ENCODE measurements at places on chromosomes 5 and 9. TPM values are rescaled to one million over a fixed set of nuclear protein-coding genes. Genes with fewer than 3 reads are reported as not detected.

- peaks cover 60% of the 10 kb centered on the region for H3K27me3 ChIP-seq
- H3K36me3 ChIP-seq = peaks cover 5% of the 10 kb centered on the region
- DNase-seq = peak; percentile 77
- peaks cover 37% of the 10 kb centered on the region for H3K4me1 ChIP-seq
These were observed 5.6 kb upstream of the PURA start for GRCh38 chr5:140108093-140109017.

DNA sequence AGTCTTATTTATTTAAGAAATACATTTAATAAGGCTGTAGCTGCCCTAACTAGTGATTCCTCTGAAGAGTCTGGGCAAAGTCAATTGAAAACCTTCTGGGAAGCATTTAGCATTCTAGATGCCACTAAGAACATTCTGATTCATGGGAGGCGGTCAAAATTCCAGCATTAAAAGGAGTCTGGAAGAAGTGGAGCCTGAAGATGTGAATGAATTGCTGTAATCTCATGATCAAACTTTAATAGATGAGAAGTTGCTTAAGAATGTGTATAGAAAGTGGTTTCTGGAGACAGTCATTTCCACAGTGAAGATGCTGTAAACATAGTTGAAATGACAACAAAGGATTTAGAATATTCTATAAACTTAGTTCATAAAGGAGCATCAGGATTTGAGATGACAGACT is 61.4 kb downstream of the WDR41 start:
- DNase-seq = no peak
- no peak overlapping the region for H3K4me3 ChIP-seq
- no peak overlapping the region for H3K27ac ChIP-seq
- peaks cover 31% of the 10 kb centered on the region for H3K36me3 ChIP-seq
- H3K27me3 ChIP-seq = no peaks in the 10 kb centered on the region

DNA sequence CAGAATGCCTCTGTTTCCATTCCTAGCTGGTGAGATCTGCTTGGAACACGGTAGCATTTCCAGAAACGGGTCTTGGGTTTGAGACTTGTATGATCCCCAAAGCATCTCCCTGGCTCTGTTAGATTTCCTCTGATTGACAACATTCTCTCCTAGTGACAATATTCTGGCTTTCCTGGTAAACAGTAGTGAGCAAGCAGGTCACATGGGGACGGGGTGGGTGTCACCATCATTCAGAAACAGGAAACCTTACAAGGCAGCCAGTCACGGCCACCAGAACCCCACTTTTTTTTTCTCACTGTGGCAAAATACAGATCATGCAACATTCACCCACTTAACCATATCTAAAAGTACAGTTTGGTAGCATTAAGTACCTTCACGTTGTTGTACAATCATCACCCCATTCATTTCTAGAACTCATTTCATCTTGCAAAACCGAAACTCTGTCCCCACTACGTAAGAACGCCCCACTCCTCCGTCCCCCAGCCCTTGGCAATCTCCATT is 90.1 kb upstream of the LMX1B start:
- H3K27ac ChIP-seq = no peak overlapping the region
- peak; percentile 70 for DNase-seq
- H3K4me1 ChIP-seq = peaks cover 10% of the 10 kb centered on the region
- H3K27me3 ChIP-seq = peaks cover 56% of the 10 kb centered on the region
- H3K36me3 ChIP-seq = no peaks in the 10 kb centered on the region

- no peaks in the 10 kb centered on the region for H3K27me3 ChIP-seq
- peaks cover 19% of the 10 kb centered on the region for H3K4me1 ChIP-seq
- DNase-seq = no peak
- no peak overlapping the region for H3K27ac ChIP-seq
- peaks cover 26% of the 10 kb centered on the region for H3K36me3 ChIP-seq
- H3K4me3 ChIP-seq = no peak overlapping the region
These were observed 9.3 kb downstream of the CAST start for GRCh38 chr5:96671441-96671840.

DNA sequence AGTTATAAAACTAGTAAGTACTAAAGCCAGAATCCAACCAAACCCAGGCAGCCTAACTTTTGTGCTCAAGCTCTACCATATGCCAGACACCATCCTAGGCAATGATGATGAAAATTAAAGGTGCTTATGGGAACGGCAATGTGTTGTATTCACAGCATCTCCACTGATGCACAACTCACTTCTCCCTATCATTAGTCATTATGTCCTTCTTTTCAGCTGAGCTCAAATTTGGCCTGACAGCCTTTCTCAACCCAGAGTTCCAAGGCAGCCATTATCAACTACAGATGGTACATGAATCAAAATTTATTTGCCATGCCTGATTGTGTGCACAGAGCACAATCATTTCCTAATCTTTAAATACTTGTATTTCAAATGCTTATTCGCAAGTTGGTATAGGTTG is 121.6 kb upstream of the TNPO1 start:
- H3K36me3 ChIP-seq = no peaks in the 10 kb centered on the region
- H3K4me3 ChIP-seq = no peak overlapping the region
- H3K27ac ChIP-seq = no peak overlapping the region
- H3K27me3 ChIP-seq = peaks cover 18% of the 10 kb centered on the region

DNA sequence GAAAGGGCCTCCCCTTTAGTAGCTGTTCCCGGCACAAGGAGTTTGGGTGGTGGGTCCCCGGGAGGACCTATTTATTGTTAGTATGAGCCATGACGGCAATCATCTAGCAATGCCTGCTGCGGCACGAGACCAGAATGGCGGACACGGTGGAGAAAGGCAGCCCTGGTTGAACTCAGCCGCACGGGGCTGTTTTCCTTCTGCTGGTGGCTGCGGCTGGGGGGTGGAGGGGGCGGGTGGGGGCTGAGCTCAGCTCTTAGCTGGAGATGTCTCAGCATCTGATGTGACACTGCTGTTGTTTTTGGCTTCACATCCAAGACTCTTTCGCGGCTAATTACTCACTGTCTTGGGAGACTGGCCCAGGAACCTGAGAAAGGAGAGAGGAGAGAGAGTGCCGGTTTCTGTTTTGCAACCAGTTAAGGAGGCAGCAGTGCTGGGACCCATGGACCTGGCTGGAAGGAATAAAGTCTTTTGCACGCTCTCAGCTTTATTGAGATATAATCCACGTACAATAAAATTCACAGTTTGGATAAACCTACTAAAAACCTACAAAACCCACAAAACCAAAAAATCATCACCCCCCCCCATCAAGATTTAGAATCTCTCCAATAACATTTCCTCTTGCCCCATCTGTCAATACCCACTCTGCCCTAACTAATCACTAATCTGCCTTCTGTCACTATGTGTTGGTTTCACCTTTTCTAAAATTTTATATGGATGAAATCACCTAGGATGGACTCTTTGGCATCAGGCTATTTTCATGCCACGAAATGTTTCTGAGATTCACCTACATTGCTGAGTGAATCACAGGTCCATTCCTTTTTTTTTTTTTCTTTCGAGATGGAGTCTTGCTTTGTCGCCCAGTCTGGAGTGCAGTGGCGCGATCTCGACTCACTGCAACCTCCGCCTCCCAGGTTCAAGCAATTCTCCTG is 81.8 kb upstream of the NEURL1B start:
- DNase-seq = no peak
- H3K36me3 ChIP-seq = no peaks in the 10 kb centered on the region
- H3K27ac ChIP-seq = no peak overlapping the region
- no peak overlapping the region for H3K4me3 ChIP-seq
- H3K4me1 ChIP-seq = no peaks in the 10 kb centered on the region
- H3K27me3 ChIP-seq = peaks cover 3% of the 10 kb centered on the region

- H3K4me3 ChIP-seq = no peak overlapping the region
- H3K4me1 ChIP-seq = no peaks in the 10 kb centered on the region
- H3K36me3 ChIP-seq = no peaks in the 10 kb centered on the region
- no peak overlapping the region for H3K27ac ChIP-seq
These were observed 486.4 kb upstream of the ZNF608 start for GRCh38 chr5:125232779-125233230.

DNA sequence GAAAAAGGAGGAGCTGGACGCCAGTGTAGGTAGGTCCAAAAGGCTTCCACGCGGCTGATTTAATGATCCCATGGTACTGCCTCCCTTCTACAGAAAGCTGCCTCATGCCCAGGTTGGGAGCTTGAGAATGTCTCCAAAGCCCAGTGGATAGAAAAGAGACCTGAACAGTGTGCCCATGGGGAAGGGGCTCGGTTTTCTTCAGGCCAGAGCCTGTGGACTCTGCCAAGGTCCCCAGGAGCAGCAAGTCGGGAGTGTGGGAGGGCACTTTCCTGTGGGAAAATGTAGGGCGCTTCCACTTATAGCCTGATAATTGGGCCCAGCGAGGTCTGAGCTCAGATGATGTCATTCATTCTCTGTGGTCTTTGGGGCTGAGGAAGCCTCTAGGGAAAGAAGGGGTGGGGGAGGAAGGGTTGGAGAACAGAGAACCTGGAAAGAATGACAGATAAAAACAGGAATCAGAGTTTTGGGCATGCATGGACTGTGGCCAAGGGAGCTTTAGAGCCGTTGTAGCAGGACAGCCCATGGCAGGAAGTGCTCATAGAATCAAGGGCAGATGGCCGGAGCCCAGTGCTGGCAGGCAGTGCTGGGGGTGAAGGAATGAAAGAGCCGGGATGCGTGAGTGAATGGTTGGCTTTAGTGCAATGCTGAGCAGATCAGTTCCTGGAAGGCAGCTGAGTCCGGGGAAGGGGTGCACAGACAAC is 42.5 kb upstream of the SH3PXD2B start:
- peaks cover 11% of the 10 kb centered on the region for H3K27me3 ChIP-seq
- H3K4me3 ChIP-seq = no peak overlapping the region
- no peaks in the 10 kb centered on the region for H3K36me3 ChIP-seq
- H3K4me1 ChIP-seq = no peaks in the 10 kb centered on the region
- DNase-seq = no peak
- no peak overlapping the region for H3K27ac ChIP-seq

- H3K4me3 ChIP-seq = no peak overlapping the region
- no peaks in the 10 kb centered on the region for H3K27me3 ChIP-seq
- H3K4me1 ChIP-seq = no peaks in the 10 kb centered on the region
- H3K27ac ChIP-seq = no peak overlapping the region
- peaks cover 5% of the 10 kb centered on the region for H3K36me3 ChIP-seq
- no peak for DNase-seq
These were observed 164.0 kb downstream of the PAM start for GRCh38 chr5:102918986-102919610.

DNA sequence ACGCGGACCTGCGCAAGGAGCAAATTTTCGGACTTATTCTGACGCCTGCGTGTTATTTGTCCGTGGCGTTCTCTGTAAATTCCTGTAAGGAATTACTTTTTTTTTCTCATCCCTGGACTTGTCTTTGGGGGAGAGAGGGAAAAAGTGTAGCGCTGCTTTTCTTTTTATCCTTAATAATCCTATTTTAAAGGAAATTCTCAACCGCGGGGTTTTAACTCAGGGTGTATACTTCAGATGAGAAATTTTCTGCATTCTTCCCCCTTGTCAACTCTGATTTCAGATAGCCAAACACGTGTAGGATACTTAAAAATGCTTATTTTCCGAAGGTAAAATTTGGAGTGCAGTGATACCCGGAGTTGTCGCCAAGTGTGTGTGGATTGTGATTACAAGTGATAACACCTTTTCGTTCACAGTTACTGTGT is 853 bp downstream of the DCP2 start:
- H3K36me3 ChIP-seq = peaks cover 22% of the 10 kb centered on the region
- H3K27me3 ChIP-seq = no peaks in the 10 kb centered on the region
- DNase-seq = no peak
- peak overlapping the region; percentile 94 for H3K27ac ChIP-seq
- H3K4me3 ChIP-seq = peak overlapping the region; percentile 93
- peaks cover 38% of the 10 kb centered on the region for H3K4me1 ChIP-seq

DNA sequence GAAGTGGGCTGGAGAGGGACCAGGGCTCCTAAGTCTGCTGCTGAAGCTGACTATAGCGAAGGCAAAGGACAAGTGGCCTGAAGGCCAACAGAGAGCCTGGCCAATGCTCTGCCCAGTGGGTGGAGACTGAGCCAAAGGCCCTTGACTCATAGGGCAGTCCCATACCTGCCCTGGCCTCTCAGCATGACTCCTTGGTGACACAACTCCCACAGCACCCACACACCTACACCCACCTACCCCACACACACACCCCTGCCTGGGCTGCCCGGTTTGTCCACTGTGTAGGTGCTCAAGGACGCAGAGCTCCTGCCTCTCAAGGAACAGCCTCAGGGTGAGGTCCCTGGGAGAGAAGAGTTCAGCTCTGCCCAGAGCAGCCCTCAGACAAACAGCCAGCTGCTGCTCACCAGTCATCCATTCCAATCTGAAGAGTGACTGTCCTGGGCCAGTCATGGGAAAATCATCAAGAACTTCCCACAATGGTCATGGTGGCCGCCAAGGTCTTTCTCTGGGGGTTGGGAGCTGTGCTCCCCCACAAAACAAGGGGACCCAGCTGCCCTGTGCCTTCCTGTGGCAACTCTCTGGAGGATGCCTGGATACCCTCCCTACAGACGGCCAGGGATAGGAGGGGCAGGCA is 5.0 kb downstream of the TNIP1 start:
- H3K4me3 ChIP-seq = peak overlapping the region; percentile 82
- H3K4me1 ChIP-seq = peaks cover 66% of the 10 kb centered on the region
- no peaks in the 10 kb centered on the region for H3K27me3 ChIP-seq
- no peak for DNase-seq
- H3K27ac ChIP-seq = peak overlapping the region; percentile 94

DNA sequence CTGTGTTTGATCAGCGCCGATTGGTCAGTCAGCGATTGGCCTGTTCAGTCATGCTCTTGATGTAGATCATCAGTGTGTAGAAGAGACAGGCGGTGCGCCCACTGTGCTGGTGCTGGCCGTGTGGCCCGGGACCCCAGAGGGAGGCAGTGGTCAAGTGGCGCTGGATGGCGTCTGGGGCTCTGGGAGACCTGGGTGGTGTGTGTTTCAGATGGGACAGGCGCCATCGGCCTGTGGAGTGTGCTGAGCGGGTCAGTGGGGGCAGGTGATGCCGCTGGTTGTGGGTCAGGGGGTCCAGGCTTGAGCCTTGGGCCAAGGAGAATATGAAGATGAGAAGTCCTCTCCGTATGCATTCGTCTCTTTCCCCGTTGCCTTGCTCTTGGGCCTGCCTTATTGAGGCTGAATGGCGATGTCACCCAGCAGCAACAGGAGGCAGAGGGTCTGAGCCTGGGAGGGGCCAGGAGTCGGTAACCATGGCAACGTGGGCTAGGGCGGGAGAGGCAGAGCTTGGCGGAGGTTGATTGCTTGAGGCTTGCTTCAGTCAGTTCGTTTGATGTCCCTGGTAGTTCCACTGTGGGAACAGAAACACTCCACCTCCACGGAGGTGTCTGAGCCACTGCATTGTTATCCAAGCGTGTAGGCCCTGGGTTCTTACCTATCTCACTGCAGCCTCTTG is 117.8 kb upstream of the CACNA1B start:
- no peaks in the 10 kb centered on the region for H3K27me3 ChIP-seq
- no peak for DNase-seq
- peak overlapping the region; percentile 85 for H3K27ac ChIP-seq
- no peak overlapping the region for H3K4me3 ChIP-seq

DNA sequence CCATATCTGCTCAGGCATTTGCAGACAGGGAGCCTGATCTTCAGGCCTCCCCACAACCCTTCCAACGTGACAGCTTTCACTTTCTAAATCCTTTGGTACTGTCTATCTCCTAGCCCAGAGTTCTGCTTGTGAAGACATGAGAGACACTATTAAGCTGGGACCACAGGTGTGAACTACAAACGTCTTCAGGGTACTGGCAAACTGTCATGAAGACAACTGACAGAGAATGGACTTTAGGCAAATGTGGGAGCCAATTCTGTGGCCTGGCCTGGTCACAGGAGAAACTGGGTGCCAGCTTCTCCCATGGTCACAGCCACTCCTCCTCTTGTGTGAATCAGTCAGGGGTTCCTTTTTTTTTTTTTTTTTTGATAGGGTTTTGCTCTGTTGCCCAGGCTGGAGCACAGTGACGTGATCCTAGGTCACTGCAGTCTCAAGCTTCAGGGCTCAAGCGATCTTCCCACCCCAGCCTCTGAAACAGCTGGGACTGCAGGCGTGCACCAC is 10.4 kb downstream of the TRIM14 start:
- DNase-seq = peak; percentile 88
- H3K27me3 ChIP-seq = no peaks in the 10 kb centered on the region
- H3K36me3 ChIP-seq = peaks cover 72% of the 10 kb centered on the region
- H3K27ac ChIP-seq = peak overlapping the region; percentile 97
- H3K4me3 ChIP-seq = peak overlapping the region; percentile 68

The HARS1 gene
- total RNA-seq = 109 TPM

Data from activated CD4-positive, alpha-beta T cell treated with anti-CD3 and anti-CD28 coated beads, Interleukin-2, amount 10 ng/mL, durations not matched to agents 24 days and 14 days (primary cell).